ENCODE measurements at places on chromosomes 4 and X. TPM values are rescaled to one million over a fixed set of nuclear protein-coding genes. Genes with fewer than 3 reads are reported as not detected.

NALF2 gene
- total RNA-seq, result not detected

PF4V1 gene
- total RNA-seq, result not detected

- DNase-seq, result no peak
Measured at GRCh38 chrX:142655507-142655906, 370.2 kb upstream of the SPANXN4 start.

- DNase-seq, result no peak
Measured at GRCh38 chr4:125620066-125620860, 305.5 kb downstream of the FAT4 start.

GPR78 gene
- 0.07 TPM for total RNA-seq

GRCh38 chrX:50188859-50189600, 11.8 kb downstream of the AKAP4 start:
- no peak for DNase-seq

GRCh38 chr4:14193601-14194000, 566.1 kb upstream of the BOD1L1 start:
- DNase-seq, result no peak

DNA sequence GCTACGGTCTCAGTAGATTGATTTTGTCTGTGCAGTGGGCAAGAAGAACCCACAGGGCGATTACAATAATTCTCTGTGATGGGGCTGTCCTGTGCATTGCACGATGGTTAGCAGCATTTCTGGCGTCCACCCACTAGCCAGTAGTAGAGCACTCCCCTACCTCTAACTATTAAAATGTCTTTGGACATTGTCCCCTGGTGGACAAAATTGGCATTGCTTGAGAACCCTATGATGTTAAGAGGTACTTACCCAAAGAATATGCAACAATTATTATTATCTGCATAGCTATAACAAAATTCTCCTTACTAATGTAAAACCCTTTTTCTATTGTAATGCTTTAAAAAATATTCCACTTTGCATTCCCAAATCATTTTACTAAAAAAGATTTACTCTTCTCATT, 109.5 kb upstream of the VCX3A start:
- DNase-seq, result no peak

All from upper lobe of left lung (tissue), 6 donors.